ENCODE measurements at places on chromosomes 6 and 20.

DNA sequence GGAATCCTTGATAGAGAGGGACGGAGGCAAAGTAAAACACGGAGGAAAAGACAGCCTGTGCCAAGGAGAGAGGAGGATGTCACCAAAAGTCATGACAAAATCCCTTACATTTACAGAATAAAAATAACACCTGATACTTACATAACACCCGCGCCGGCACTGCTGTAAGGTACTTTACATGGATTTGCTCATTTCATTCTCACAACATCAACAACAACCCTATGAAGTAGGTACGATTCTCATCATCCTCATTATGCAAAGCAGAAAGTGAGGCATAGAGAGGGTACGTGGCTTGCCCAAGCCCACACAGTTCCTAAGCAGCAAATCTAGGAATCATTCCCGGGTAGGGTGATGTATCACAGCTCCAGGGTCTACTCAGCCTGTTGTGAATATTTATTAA lies 67.6 kb upstream of the NFATC2 start:
- no peak for DNase-seq

- DNase-seq: peak; percentile 21
Measured at GRCh38 chr6:149331043-149331807, 13.7 kb downstream of the TAB2 start.

DNA sequence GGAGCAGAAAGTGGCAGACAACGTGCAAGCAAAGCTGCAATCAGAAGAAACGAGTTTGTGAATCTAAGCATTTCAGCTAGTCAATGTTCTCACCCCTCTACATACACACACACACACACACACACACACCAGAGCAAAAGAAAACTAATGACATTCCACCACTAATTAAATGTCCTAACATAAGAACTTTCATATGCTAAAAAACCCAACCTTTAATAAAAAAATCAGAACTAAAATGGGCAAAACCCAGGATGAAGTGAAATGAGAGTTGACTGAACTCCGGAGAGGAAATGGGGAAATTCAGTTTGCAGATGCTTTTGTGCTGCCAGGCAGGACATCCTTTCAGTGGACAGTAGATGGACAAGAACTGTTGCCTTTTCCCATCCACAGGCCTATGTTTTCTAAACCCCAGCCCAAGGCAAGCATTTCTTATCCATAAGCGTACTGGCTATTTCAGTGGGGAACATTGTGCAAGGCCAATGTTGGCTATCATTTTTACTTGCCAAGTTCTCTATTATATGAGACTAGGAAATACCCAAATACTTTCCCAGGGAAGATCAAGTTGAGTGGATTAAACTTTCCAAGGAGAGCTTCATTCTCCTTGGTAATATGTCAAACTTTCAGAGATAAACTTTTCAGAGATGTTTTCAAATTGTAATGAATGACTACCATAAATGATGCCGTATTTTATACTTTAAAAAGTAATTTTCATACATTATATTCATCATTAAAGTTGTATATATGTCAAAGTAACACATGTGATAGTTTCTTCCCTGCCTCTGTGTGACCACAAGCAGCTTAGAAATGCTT lies 27.3 kb downstream of the RIN2 start:
- no peak for DNase-seq

- no peak for DNase-seq
Measured at GRCh38 chr20:14431568-14431967, 94.2 kb upstream of the FLRT3 start.

GRCh38 chr6:50995036-50995435 lies 176.4 kb downstream of the TFAP2B start:
- no peak for DNase-seq

- no peak for DNase-seq
Measured at GRCh38 chr6:105510746-105511145, 107.9 kb upstream of the PREP start.

DNA sequence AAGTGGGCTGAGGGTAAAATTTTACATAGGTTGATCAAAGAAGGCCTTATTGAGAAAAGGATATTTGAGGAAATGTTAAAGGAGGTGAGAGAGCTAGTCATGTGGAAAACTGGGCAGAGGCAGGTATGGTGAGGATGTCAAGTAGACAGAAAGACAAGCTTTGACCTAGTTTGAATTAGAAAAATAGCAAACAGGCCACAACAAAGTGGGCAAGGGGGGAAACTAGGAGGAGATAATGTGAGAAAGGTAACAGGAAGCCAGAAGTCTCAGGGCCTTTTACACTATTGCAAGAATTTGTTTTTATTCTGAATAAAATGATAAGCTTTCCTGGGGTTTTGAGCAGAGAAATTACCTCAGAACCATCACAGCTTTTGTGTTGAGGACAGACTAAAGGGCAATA lies 115.7 kb downstream of the RWDD2A start:
- DNase-seq: no peak

- DNase-seq: peak; percentile 79
Measured at GRCh38 chr6:135568379-135568778, 70.8 kb upstream of the AHI1 start.

- peak; percentile 96 for DNase-seq
Measured at GRCh38 chr6:16450285-16450684, 211.9 kb downstream of the GMPR start.

DNA sequence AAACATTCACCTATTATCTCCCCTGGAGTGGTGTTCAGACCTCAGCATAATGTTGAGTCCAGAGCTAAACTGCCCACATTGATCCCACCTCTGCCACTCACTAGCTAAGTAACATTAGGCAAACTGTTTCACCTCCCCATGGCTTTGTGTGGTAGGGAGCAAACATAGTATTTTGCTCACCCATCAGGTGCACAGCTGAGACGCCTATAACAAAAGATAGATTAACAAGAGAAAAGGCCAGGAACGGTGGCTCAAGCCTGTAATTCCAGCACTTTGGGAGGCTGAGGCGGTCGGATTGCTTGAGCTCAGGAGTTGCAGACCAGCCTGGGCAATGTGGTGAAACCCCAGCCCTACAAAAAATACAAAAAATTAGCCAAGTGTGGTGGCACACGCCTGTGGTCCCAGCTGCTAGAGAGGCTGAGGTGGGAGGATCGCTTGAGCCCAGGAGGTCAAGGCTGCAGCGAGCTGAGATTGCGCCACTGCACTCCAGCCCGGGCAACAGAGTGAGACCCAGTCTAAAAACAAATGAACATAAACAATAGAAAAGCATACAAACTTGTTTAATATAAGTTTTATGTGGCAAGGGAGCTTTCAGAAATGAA lies 91.6 kb downstream of the MAP3K7 start:
- DNase-seq: no peak

- DNase-seq: no peak
Measured at GRCh38 chr6:40930555-40930954, 108.5 kb downstream of the UNC5CL start.

- DNase-seq: no peak
Measured at GRCh38 chr6:117469356-117469755, 13.1 kb upstream of the DCBLD1 start.

GRCh38 chr20:36202891-36203338 lies 33.4 kb upstream of the AAR2 start:
- peak; percentile 52 for DNase-seq

DNA sequence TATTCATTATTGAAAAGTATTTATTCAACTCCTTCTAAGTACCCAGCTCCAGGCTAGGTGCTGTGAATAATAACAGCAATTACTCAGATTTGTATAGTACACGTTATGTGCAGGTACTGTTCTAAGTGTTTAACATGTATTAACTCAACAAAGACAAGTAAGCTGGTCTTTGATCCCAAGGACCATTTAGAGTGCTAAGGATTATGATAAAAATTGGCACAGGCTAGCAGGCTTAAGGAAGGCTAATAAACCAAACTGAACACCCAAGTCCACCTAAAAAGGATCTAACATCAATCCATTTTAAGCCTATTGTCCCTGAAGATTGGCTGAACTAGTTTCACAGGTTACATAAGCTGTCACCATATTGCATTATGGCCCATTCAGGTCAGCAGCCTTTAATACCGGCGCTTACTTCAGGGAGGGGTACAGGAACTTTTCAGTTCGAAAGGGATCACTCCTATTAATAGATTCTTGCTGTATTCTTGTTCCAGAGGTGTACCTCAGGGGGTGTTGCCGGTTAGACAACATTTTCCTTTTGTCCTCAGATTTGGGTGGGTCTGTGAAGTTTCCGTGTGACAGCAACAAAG lies 99.0 kb upstream of the GMDS start:
- no peak for DNase-seq

DNA sequence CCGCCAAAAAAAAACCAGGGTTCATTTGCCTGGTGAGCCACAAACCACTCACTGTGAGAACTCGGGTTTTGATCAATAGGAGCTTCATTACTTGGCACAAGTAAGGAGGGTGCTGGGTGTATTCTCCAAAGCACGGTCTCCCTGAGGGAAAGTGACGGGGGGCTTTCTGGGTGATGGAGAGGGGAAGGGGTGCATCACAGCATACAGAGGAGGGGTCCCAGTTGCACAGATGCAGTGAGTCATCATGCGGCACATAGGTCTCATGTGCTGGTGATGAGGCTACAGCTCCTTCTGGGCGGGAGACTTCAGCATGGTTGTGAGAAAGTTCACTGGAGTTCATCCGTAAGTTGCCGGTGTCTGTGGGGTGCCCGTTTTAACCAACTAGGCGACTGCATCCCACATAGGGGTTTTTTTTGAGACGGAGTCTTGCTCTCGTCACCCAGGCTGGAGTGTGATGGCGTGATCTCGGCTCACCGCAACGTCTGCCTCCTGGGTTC lies 36.2 kb downstream of the SUN5 start:
- no peak for DNase-seq

All from EL (cell line).